Aorta (tissue), 5 donors: ENCODE measurements at places on chromosomes 16 and 17. TPM values are rescaled to one million over a fixed set of nuclear protein-coding genes. Genes with fewer than 3 reads are reported as not detected.

The TP53TG3B gene
- polyA plus RNA-seq: 0.74 TPM

GRCh38 chr17:40568074-40568836 lies 3.0 kb upstream of the CCR7 start:
- DNase-seq: no peak

The SPATA22 gene
- not detected for polyA plus RNA-seq

GRCh38 chr16:48535831-48536613 lies 74.0 kb downstream of the N4BP1 start:
- peak; percentile 87 for DNase-seq

The SPAG5 gene
- 1.6 TPM for polyA plus RNA-seq

DNA sequence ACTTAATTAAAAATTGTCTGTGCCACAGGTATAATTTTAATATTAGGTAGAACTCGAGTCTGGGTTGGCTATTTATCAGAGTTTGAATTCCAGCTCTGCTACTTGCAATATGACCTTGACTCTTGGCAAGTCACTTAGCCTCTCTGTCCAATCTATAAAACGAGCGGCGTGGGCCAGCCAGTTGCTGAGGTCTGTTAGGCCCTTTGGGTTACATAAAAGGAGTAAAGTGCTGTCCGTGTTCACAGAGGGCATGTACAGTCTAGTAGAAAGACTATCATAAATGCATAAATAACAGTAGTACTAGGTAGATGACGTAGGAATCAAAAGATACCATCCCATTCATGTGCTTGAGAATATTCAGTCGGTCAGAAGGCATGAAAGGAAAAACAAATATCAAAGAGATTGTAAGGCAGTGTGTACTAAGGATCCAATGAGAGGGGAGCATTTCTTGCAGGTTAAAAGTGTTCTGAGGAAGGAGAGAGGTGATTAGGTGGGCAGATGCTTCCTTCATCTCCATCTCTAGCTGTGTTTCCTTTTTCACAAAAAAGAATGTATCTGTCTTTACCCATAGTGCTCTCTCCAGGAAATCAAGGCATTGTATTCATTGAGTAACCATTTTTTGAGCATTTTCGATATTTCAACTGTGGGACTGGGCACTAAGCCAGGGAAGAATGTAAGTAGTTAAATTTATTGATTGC lies 2.4 kb downstream of the TNRC6A start:
- no peak for DNase-seq

- DNase-seq: no peak
Observed at GRCh38 chr17:31274252-31274651, 22.8 kb downstream of the OMG start.

The EME1 gene
- polyA plus RNA-seq: 0.49 TPM

The MYH3 gene
- polyA plus RNA-seq: 9.5 TPM

DNA sequence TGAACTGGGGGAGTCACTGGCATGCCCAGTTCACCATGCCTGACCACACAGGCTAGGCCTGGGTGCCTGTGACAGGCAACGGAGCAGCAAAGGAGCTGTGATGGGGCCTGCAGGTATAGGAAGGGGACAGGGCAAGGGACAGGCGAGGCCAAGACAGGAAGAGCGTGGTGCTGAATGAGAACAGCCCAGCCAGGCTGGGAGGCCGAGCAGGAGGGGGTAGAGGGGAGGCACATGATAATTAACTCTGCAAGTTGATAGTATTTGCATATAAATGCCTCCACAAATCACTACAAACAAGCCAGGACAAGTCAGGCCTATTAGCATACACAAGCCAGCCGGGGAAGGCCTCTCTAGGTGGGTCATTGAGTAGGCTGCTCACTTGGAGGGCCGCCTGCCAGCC lies 7.8 kb downstream of the ZFHX3 start:
- peak; percentile 22 for DNase-seq

- DNase-seq: peak; percentile 65
Observed at GRCh38 chr16:27229891-27230470, 26.7 kb downstream of the KDM8 start.

DNA sequence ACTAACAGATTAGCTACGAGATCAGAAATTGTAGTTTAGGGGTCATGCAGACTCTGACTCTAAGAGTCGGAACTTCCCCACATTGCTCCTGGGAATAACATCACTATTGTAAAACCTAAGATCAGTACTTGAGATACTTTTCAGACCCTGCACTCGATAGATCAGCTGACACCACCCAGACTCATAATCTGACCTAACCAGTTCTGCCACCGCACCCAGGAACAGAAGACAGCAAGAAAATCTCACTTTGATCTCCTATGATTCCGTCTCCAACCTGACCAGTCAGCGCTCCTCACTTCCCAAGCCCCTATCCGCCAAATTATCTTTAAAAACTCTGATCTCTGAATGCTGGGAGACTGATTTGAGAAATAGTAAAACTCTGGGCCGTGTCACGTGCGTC lies 27.2 kb upstream of the ASGR2 start:
- DNase-seq: no peak

DNA sequence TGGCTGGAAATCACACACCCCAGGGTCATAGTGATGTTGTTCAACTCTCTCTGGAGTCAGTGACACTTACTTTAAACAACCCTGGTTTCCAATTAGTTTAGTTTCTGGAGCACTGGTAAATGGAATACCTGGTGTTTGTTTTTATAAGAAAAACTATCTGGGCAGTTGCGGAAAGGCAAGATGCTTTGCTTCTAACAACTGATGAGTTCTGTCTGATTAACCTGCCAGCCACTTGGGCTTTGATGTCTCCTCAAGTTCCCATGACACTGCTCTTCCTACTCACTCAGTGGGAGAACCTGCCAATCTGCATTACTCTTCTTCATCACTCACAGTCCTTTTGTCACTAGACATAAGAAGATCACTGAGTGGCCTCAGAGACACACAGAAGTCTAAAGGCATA lies 78.7 kb upstream of the MTMR4 start:
- no peak for DNase-seq

DNA sequence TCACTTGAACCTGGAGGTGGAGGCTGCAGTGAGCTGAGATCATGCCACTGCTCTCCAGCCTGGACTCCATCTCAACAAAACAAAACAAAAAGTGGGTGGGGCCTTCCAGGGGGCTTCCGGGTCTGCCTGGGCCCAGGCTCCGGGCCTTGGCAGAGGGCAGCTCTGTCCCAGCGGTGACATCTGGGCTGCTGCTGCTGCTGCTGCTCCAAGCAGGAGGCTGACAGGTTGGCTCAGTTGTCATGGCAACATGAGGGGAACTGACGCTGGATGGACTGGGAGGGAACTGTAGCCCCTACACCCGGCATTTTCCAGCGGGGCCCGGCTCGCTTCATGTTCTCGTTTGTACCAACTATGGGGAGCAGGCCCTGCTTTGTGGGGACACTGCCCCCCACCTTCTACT lies 4.0 kb downstream of the BAIAP3 start:
- DNase-seq: no peak

DNA sequence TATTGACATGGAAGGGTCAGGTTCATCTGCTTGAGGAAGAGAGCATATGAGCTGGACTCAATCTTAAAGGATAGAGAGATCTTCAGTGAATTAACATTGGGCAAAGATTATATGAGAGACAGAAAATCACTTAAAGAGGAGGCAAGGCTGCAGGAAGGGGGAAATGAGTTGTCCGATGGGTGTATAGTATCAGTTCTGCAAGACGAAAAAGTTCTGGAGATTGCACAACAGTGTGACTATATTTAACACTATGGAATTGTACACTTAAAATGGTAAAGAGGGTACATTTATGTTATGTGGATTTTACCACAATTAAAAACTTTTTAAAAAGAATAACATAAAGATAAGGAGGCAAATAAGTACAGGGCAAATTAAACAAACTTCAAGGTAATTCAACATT lies 80.7 kb downstream of the HELZ start:
- no peak for DNase-seq

DNA sequence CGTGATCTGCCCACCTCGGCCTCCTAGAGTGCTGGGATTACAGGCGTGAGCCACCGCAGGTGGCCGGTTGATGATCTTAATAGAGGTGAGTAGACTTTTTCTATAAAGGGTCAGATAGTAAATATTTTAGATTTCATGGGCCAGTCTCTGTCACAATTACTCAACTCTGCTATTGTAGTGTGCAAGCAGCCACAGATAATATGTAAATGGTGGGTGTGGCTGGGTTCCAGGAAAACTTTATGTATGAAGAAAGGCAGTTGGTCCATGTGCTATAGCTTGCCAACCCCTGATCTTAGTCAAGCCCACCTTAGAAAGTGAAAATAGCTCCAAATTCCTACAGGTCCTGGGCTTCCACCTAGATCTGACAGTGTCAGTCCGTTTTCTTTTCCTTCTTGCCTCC lies 94.9 kb upstream of the PMFBP1 start:
- no peak for DNase-seq

DNA sequence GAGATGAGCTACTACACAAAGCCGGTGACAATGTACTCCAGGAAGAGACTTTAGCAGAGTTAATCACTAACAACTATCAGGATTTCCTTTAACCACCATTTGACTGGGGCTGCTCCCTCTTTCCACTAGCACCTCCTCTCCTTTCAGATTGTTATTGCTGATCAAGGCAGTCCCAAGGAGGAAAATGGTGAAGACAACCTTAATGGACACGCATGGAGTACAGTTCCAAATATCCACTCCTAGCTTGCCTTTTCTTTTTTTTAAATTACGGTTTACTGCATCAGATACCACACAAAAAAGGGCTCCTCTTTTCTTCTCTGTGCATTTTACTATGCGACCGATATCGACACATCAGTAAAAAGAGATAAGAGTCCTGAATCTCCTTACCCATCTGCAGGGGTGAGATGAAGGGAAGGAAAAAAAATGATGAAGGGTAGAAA lies 30.9 kb downstream of the FAM222B start:
- DNase-seq: no peak

- no peak for DNase-seq
Observed at GRCh38 chr16:3465301-3465700, 21.8 kb downstream of the NAA60 start.

The TMC5 gene
- polyA plus RNA-seq: 0.26 TPM

DNA sequence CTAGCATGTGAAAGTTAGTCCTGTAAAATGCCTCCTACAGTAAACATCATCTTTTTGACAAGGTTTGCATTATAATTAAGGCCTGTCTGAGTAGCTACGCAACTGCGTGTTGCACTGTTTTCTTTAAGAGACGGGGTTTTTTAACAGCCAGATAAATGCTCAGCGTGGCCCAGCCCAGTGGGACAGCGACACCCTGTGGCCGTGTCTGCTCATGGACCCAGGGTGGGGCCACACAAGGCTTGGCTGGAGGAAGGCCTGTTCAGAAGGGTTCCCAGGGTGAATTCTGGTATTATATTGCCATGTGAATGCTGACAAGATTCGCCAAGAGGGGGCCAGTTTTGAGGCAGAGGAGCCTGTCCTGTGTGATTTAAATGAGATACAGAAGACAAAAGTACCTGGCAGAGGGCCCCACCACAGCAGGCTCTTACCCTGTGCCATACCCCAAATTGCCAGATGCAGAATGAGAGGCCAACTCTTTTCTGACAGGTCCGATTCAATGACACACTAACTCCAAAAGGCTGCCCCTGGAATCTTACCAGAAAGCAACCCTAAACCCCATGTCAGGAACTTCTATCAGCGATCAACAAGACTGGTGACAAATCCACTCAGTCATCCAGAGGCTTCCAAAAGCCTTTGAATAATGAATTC lies 65.9 kb upstream of the IRX6 start:
- DNase-seq: peak; percentile 66

GRCh38 chr16:73161977-73162376 lies 114.0 kb upstream of the ZFHX3 start:
- DNase-seq: no peak

DNA sequence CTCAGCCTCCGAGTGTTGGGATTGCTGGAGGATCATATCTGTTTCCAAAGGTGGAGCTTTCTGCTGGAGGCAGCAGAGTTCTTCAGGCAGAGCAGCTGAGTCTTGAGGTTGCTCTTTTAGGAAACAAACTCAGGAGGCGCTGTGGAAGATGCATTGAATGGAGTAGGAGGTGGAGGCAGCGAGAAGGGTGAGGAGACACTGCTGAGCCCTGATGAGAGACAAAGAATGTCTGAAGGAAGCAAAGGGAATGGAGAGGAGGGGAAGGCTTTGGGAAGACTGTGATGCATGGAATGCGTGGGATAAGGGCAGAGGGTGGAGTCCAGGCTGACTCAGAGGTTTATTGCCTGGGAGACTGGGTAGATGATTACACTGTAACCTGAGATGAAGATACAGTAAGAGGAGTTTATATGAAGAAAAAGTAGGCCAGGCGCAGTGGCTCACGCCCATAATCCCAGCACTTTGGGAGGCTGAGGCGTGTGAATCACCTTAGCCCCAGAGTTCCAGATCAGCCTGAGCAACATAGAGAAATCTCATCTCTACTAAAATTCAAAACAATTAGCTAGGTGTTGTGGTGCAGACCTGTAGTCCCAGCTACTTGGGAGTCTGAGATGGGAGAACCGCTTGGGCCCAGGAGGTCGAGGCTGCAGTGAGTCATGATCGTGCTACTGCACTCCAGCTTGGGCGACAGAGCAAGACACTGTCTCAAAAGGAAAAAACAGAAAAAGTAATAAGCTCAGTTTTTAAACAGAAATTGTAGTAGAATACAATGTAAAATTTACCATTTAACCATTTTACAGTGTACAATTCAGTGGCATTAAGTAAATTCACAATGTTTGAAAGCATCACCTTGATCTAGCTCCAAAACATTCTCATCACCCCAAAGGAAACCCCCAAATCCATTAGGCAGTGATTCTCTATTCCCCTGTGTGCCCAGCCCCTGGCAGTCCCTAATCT lies 17.8 kb upstream of the TMEM219 start:
- peak; percentile 66 for DNase-seq

DNA sequence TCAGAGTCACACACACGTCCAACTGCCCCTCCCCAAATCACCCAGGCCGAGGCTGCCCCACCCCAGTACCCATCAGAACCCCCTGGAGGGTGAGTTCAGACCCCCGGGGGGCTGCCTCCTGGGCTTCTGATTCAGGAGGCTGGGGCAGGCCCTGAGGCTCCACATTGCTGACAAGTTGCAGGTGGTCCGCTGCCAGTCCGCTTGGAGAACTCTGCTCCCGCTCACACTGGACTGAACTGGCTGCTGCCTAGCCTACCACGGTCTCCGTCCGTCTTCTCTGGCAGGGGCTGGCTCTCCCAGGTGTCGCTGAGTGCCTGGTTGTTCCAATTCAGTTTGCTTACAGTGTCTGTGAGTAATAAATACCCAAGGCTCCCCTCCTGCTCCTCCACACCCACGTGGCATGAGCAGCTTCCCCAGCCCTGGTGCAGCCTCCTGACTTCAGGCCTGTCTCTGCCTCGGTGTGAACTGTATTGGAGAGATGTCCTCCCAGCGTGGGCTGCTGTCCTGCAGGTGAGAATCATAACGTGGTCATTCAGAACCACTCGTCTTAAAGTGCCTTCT lies 163.4 kb downstream of the LAT start:
- DNase-seq: peak; percentile 29
